ENCODE measurements at places on chromosomes 12 and 14. TPM values are rescaled to one million over a fixed set of nuclear protein-coding genes. Genes with fewer than 3 reads are reported as not detected.

GRCh38 chr14:105075379-105076295 lies 10.4 kb upstream of the GPR132 start:
- H3K4me3 ChIP-seq = peak overlapping the region; percentile 43
- H3K36me3 ChIP-seq = no peaks in the 10 kb centered on the region
- peak overlapping the region; percentile 71 for H3K27ac ChIP-seq
- H3K4me1 ChIP-seq = peaks cover 29% of the 10 kb centered on the region
- H3K27me3 ChIP-seq = peaks cover 62% of the 10 kb centered on the region

DNA sequence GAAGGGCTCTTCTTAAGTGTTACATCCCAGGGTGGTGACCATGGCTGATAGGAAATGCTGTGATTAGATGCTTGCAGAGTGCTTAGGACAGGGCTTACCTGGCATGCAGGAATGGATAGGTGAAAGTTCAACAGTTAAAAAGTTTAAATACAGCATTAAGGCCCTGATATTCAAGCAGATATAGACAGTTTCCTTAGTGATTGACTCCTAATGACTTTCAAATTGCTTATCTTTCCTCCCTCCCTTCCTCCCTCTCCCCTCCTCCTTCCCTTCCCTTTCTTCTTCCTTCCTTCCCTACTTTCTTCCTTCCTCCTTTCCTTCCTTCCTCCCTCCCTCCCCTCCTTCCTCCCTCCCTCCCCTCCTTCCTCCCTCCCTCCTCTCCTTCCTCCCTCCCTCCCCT lies 244.6 kb upstream of the NOS1 start:
- H3K4me3 ChIP-seq = no peak overlapping the region
- DNase-seq = no peak
- no peaks in the 10 kb centered on the region for H3K36me3 ChIP-seq

- DNase-seq = no peak
- H3K27ac ChIP-seq = peak overlapping the region; percentile 68
These were observed 128.0 kb downstream of the KCNA5 start for GRCh38 chr12:5171701-5172100.

DNA sequence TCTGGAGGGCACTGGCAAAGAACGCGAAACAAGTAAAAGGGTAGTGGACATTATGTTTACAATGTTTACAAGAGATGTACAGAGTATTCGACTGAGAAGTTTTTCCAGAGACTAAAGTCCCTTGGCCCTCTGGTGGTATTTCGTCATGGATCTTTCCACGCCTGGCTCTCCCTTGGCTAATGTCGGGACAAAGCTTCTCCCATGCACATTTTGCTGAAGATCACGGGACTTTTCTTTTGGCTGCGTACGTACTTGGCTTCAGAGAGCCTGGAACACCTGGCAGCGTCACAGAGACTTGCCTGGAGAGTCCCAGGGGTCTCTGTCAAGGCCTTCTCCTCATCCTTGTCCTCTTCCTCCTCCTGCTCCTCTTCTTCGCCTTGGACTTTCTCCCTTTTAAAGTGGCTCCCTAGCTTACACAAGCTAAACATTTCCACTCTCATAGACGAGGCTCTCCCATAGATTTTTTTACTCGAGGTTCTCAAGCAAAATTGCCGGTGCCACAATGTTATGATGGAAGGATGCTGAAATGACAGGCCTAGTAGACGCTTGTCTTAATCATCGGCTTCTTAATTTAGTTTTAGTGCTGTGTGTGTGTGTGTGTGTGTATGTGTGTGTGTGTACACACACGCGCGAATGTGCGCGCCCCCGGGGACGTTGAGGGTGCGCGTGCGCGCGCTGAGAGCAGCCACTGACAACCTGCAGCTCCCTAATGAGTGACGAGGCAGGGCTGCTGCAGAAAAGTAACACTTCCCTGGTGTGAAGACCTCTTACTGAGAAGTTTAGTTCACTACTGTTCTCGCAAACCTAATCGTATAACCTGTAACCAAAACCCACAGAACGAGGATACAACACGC lies 4.9 kb upstream of the FOXG1 start:
- no peak overlapping the region for H3K27ac ChIP-seq
- no peak for DNase-seq
- H3K36me3 ChIP-seq = no peaks in the 10 kb centered on the region
- H3K27me3 ChIP-seq = peaks cover 100% of the 10 kb centered on the region
- no peak overlapping the region for H3K4me3 ChIP-seq

- H3K4me3 ChIP-seq = no peak overlapping the region
- no peak overlapping the region for H3K27ac ChIP-seq
- DNase-seq = no peak
- H3K36me3 ChIP-seq = no peaks in the 10 kb centered on the region
- H3K27me3 ChIP-seq = peaks cover 73% of the 10 kb centered on the region
These were observed 4.4 kb downstream of the CEBPE start for GRCh38 chr14:23114669-23115038.

DNA sequence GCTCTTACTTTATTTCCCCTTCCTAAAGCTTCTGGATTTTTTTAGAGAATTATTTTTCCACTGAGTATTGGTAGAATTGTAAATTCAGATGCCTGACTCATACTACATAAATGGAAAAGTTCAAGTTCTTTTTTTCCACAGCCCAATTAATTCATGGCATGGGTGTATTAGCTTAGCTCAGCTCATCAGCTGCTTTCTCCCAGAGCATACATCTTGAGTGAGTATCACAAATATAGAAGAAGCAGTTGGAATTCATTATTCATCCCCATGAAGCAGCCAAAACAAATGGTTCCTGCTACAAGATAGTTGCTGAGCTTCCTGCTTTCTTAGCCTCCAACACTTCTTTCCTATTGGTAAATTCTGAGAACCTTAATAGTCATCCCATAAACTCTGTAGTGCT lies 105.1 kb downstream of the C12orf50 start:
- no peak overlapping the region for H3K27ac ChIP-seq
- H3K27me3 ChIP-seq = peaks cover under 1% of the 10 kb centered on the region
- no peaks in the 10 kb centered on the region for H3K36me3 ChIP-seq
- H3K4me3 ChIP-seq = no peak overlapping the region

DNA sequence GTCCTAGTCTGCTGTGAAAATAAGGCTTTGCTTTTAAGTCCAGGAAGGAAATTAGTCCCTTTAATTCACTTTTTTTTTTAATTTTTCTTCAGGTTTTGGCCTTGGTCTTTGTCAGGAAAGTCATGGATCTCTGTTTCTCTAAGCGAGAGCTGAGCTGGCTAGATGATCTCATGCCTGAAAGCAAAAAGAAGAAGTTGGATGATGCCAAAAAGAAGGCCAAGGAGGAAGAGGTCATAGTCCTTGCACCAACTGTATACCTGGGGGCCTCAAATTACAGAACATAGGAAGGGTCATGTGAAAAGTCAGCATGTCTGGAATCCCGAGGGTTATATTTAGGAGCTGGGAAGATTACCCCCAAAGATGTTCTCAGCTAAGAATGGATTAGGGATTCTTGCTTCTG lies 72.3 kb downstream of the SLC4A8 start:
- peaks cover 4% of the 10 kb centered on the region for H3K27me3 ChIP-seq
- H3K4me1 ChIP-seq = no peaks in the 10 kb centered on the region
- no peak overlapping the region for H3K27ac ChIP-seq
- H3K36me3 ChIP-seq = no peaks in the 10 kb centered on the region

DNA sequence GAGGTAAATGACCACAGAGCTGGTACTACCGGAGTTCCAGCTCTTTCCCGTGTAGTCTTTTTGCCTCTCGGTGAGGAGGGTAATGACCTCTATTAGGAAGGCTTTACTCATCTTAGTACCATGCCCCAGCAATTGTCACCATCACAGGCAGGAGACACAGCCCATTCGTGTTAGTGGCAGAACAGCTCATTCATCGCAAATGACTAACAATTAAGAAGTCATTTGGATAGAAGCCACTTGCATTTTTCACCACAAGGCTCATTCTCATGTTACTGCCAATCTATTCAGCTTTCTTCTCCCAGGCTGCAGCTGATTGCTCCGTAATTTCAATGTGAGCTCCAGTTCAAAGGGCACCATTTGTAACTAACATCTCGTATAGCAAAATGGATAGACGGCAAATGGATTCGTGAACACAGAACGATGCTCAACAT lies 718.8 kb upstream of the TMEM132C start:
- H3K4me1 ChIP-seq = no peaks in the 10 kb centered on the region
- H3K27me3 ChIP-seq = no peaks in the 10 kb centered on the region
- H3K27ac ChIP-seq = no peak overlapping the region
- DNase-seq = no peak
- H3K4me3 ChIP-seq = no peak overlapping the region

- peaks cover 40% of the 10 kb centered on the region for H3K4me1 ChIP-seq
- no peak for DNase-seq
- no peak overlapping the region for H3K27ac ChIP-seq
- H3K36me3 ChIP-seq = no peaks in the 10 kb centered on the region
- no peak overlapping the region for H3K4me3 ChIP-seq
These were observed 17.3 kb downstream of the IRF2BPL start for GRCh38 chr14:77011245-77011644.

DNA sequence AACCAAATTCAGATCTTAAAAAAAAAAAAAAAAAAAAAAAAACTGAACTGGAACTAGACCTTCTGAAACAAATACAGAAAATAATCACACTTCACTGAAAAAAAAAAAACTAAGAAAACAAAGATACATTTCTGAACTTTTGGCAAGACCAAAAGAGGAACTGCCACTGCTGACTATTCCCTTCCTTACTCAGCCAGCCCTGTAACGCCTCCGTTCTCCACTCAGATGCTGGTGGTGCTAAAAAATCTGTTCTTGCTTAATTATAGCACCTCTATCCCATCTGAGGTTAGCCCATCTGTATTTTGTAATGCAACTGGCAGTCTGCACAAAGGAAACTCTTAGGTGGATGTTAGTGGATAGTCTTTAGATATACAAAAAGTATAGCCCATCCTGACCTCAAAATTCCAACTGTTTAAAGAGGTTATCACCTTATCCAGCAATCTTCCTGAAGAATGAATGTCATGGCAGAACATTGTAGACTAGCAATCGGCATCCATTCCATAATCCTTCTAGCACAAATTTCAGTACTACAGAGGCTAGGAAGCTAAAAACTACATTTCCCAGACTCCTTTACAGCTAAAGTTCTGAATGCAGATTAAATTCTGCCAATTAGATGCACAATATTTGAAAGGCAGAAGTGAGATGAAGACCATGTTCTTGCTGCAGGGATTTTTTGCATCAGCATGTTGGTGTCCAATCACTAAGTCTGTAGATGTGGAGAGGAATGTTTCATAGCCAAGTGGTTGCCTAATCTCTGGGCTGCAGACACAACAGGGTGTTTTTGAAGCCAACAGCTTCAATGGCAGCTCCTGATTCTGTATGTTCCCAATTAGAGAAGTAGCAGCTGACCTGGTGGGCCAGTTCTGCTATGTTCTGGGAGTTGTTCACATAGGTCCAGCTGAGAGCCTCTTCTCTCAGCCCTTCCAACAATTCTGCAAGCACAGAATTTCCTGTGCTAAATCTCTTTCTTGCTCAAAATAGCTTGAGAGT lies 5.7 kb downstream of the MAP3K9 start:
- peaks cover 9% of the 10 kb centered on the region for H3K4me1 ChIP-seq
- peaks cover 45% of the 10 kb centered on the region for H3K27me3 ChIP-seq
- H3K36me3 ChIP-seq = no peaks in the 10 kb centered on the region
- DNase-seq = no peak
- H3K27ac ChIP-seq = no peak overlapping the region

DNA sequence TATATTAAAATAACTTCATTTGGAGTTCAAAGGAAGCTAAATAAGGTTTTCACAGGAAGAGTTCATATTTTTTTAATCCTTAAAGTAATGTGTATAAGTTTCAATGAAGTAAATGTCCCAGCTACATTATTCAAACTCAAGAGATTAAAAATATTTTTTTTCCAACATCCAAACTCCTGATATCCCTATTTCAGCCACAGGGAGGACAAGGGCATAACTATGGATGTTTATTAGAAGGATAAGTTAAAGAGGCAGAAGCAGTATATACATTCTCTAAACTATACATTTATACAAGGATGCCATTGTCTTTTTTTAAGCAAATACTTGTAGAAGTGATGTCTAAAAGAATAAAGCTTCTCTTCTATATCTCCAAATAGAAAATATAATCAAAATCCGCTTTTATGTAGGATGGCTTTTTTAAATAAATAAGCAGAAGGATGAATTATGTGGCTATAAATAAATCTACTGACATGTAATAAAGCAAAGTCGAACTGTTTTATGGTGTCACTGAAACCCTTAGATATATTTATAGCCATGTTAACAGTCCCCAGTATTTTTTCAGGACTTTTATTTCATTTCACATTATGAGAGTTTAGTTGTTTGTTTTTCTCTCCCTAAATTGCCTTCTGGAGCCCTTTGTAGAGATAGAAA lies 936.5 kb downstream of the DIO2 start:
- no peak overlapping the region for H3K27ac ChIP-seq
- DNase-seq = no peak
- H3K4me3 ChIP-seq = no peak overlapping the region
- H3K36me3 ChIP-seq = no peaks in the 10 kb centered on the region
- H3K27me3 ChIP-seq = peaks cover 84% of the 10 kb centered on the region
- H3K4me1 ChIP-seq = peaks cover 17% of the 10 kb centered on the region

GRCh38 chr14:50770586-50770985 lies 60.4 kb downstream of the NIN start:
- H3K4me1 ChIP-seq = peaks cover 29% of the 10 kb centered on the region
- no peak for DNase-seq
- no peak overlapping the region for H3K27ac ChIP-seq
- no peak overlapping the region for H3K4me3 ChIP-seq

GRCh38 chr14:93381644-93382043 lies 34.7 kb downstream of the COX8C start:
- H3K36me3 ChIP-seq = no peaks in the 10 kb centered on the region
- no peak overlapping the region for H3K4me3 ChIP-seq
- no peak overlapping the region for H3K27ac ChIP-seq
- no peak for DNase-seq
- H3K27me3 ChIP-seq = no peaks in the 10 kb centered on the region

GRCh38 chr12:2198005-2198501 lies 145.3 kb downstream of the CACNA1C start:
- H3K27ac ChIP-seq = peak overlapping the region; percentile 70
- no peak for DNase-seq
- H3K4me1 ChIP-seq = peaks cover 76% of the 10 kb centered on the region
- H3K27me3 ChIP-seq = no peaks in the 10 kb centered on the region
- no peak overlapping the region for H3K4me3 ChIP-seq

- H3K36me3 ChIP-seq = no peaks in the 10 kb centered on the region
- no peak for DNase-seq
- H3K27ac ChIP-seq = peak overlapping the region; percentile 38
- no peaks in the 10 kb centered on the region for H3K27me3 ChIP-seq
These were observed 15.7 kb downstream of the KCNA5 start for GRCh38 chr12:5059358-5059757.

DNA sequence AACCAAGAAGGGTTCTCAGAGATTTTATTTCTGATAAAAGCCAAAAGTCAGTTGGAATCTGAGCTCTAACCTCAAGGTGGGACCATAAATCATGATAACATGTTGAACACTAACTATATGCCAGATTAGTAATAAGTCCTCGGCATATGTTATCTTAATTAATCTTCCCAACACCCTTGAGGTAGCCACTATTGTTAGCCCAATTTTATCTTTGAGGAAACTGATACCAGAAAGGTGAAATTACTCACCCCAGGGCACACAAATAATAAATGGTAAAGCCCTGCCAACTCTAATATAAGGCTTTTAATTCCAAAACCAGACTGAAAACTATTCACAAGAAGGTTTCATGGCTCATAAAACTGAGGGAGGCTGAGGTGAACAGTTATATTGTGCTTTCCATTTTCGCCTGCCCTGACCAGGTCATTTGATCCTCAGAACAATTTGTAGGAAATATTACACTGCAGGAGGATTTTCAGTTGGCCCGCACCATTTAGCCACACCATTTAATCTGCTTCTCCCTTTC lies 16.1 kb upstream of the NUAK1 start:
- H3K27me3 ChIP-seq = no peaks in the 10 kb centered on the region
- H3K4me1 ChIP-seq = peaks cover 5% of the 10 kb centered on the region
- no peaks in the 10 kb centered on the region for H3K36me3 ChIP-seq

SERPINA1 gene
- 4.4 TPM for total RNA-seq

CBLN3 gene
- total RNA-seq = 0.55 TPM

SCN8A gene
- 0.41 TPM for total RNA-seq

AKAP3 gene
- 2.7 TPM for total RNA-seq

GALNT4 gene
- 2.1 TPM for total RNA-seq

DEPDC4 gene
- 0.47 TPM for total RNA-seq

KLHDC1 gene
- total RNA-seq = 10.0 TPM

Data from left ventricle myocardium inferior (tissue), 1 donor.